KG1 (cell line): ENCODE measurements at places on chromosomes 2 and 18.

GRCh38 chr2:219028141-219028540 lies 13.2 kb downstream of the CFAP65 start:
- DNase-seq = no peak

DNA sequence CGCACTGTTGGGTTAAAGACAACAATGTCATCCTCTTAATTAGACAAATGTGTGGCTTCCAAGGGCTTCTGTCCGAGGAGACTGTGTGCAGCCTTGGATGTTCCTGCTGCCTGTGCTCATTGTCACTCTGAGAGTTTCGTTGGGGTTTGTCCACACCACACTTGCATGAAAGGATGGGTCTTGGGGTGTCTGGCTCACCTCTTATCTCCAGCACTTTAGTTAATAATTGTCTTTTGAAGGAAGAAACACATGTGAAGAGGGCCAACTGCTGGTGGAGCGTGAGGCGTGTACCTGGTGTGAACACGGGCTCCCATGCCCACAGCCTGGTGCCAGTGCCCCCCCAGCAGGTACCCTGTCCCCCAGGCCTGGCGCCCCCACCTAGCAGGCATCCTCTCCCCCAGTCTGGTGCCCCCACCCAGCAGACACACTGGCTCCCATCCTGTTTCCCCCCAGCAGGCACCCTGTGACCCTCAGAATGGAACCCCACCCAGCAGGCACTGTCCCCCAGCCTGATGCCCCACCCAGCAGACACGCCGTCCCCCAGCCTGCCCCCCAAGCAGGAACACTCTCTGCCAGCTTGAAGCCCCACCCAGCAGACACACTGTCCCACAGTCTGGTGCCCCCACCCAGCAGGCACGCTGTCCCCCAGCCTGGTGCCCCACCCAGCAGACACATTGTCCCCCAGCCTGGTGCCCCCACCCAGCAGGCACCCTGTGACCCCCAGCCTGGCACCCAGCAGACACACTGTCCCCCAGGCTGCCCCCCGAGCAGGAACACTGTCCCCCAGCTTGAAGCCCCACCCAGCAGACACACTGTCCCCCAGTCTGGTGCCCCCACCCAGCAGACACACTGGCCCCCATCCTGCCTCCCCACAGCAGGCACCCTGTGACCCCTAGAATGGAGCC lies 96.3 kb upstream of the TMEM18 start:
- no peak for DNase-seq

DNA sequence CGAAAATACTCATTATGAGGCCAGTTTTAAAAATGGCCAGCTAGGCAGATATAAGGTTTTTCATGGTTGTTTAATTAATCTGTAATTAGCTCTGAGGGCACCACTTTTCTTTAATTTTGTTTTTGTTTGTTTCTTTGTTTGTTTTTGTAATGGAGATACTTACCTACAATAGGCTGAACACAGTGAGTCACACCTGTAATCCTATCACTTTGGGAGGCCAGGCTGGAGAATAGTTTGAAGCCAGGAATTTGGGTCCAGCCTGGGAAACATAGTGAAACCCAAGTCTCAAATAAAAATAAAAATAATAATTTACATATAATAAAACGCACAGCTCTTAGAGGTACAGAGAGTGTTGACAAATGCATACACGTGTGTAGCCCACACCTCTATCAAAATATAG lies 56.8 kb upstream of the MSH2 start:
- DNase-seq = no peak

DNA sequence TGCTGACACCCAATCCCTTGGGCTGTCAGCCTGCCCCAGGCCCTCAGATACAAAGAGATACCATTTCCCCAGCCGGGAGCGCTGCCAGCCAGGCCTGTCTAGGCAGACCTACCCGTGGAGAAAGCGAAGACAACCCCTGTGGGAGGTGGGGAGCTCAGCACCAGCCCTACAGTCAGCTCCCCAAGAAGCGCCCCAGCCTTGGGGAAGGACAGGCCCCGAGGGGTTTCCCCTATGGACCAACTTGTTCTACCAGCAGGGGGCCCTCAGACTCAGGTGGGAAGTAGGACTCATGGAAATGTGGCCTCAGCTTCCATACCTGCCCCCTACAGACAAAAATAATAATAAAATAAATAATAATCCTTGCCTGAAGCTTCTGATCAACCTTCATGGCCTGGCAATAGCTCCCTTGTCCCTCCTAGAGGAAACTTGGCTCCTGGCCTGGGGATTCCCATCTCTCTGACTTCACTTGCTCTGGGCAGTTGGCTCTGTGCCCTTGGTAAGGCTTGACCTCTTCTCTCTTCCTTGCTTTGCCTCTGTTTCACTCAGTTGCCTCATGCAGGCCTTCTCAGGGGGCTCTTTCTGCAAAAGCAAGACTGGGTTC lies 7.0 kb downstream of the SLC35F6 start:
- DNase-seq = no peak

- DNase-seq = no peak
These were observed 91.1 kb upstream of the MAPK4 start for GRCh38 chr18:50468807-50469206.

GRCh38 chr2:201890453-201890852 lies 84.1 kb downstream of the CDK15 start:
- no peak for DNase-seq

- DNase-seq = no peak
These were observed 78.0 kb downstream of the UPP2 start for GRCh38 chr2:158179660-158180059.

GRCh38 chr2:53575721-53576124 lies 191.9 kb upstream of the CHAC2 start:
- no peak for DNase-seq

GRCh38 chr18:6509417-6509816 lies 94.7 kb upstream of the L3MBTL4 start:
- DNase-seq = no peak

DNA sequence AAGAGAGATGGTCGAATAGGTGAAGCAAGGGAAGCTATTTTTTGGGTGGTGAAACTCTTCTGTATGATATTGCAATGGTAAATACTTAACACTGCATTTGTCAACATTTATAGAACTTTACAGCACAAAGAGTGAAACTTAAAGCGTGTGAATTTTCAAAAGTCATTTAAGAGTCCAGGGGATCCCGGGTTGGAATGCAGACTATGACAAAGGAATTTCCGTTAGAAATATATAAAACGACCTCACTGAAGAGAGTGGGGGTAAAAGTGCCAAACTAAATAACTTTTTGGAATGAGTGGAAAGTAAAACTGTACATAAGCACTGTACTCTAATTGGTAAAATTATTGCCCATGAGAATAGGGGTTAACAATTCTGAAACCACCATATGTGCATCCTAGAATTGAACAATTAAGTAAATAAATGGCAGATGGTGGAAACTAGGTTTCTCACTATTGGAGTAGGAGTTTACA lies 191.0 kb upstream of the FN1 start:
- no peak for DNase-seq

- no peak for DNase-seq
These were observed 56.7 kb upstream of the EML4 start for GRCh38 chr2:42112418-42112817.

- no peak for DNase-seq
These were observed at the start of gene HTR2B for GRCh38 chr2:231124838-231125568. TSS of gene HTR2B (minus strand) at chr2:231125042. CDS start at chr2:231123764, 1,278 bp downstream.

GRCh38 chr2:177731384-177731783 lies 338.8 kb downstream of the AGPS start:
- DNase-seq = no peak

DNA sequence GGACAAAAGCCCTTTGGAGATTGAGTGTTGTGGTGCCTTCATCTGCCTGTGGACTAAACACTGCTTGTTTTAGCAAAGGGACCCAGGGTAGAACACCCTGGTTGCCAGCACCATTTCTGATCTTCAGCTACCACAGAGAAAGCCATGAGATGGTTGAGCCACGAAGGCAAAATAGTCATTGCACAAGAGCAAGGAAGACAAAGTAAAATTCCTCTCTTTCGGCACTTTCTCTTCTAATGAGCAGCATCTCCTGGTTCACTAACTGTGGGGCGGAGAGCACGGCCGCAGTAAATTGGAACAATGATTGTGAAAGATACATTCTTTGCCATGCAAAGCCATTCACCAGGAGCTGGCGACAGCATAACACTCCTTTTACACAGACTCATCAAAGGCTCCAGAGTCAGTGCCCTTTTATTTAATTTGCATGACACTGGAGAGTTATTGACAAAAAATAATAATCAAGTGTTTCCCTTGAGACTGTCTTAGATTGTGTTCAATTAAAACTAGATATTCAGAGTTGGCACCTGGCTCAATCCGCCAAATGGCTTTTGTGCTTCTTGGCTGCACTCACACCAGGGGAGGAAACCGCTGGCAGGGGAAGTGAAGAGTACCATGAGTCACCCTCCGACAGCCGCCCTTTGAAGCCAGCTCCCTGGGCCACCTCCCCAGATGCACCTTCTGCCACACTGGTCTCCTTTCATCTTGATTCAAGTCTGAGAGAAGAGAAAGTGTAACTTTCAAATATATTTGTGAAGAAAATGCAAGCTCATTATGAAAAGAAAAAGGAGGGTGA lies 100.5 kb upstream of the MEIS1 start:
- no peak for DNase-seq

GRCh38 chr2:168359082-168359481 lies 97.0 kb upstream of the CERS6 start:
- no peak for DNase-seq

DNA sequence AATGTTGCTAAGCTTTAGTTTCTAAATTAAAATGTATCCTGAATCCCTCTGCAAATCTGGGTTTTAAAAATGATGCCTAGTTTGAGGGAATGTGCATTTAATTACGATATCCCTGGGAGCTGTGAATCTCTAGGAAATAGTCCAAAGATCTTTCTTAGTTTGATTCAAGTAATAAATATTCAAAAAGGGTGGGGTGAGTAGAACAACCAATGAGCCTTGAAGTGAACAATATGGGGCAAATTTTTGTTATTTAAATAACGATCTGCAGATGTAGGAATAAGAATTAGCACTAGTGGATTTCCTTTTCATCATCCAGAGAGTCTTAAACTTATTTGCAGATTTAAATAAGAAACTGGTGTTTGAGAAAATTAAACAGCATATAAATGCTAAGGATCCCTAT lies 106.3 kb downstream of the ACVR1 start:
- DNase-seq = no peak

DNA sequence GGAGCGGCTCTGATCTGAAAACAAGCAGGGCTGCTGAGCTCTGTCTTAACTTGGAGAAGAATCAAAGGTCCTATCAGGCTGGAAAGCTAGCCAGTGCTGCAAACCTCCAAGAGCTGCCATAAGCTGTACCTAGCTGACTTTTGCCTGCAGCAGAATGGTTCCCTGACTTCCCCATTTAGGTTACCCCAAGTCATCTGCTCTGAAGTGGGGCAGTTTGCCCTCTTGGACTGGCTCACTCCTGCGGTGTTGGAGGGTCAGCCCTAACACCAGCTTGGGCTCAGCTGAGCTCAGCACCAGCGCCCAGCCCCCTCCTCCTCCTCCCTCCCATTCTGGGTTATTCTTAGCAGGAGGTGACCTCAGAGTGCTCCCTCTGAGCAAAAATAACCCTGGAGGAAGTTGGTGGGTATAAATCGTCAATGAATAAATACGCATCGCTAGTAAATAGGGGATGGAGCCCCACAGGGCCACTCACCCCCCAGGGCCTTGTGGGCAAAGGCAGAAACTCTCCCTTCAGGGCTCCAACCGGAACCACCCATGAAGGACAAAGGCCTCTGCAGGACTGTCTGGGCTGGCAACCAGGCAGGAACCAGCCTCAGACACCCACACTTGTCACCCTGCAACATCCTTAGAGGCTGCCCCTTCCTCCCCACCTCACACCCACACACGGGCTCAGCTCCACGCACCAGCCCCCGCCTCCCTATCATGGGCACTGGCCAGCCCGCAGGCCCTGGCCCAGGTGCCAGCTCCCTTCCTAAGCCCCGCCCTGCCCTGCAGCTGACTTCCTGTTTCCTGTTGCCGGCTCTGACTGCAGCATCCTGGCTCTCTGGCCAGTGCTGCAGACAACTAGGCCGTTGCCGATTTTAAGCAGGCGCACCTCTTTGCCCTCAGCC lies 46.9 kb downstream of the DNMT3A start:
- DNase-seq = peak; percentile 82
